IPS DF 19.7 (cell line): ENCODE measurements at places on chromosomes 1 and 21.

DNA sequence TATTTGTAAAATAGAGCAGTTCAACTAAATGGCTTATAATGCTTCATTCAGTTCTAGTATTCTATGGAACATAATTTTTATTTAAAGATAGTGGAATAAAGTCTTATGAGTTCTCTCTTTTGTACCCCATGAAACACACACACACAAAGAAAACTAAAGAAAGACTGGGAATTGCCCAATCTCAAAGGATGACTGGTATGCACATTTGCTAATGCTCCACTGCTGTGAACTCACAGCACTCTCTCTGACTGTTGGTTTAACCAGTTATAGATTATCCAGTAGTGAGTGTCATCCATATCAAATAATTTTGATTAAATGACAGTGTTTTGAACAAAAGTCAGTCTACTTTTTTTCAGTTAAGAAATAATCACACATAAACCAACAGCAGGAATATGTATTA lies 1082.4 kb upstream of the B3GALT2 start:
- no peak for DNase-seq

DNA sequence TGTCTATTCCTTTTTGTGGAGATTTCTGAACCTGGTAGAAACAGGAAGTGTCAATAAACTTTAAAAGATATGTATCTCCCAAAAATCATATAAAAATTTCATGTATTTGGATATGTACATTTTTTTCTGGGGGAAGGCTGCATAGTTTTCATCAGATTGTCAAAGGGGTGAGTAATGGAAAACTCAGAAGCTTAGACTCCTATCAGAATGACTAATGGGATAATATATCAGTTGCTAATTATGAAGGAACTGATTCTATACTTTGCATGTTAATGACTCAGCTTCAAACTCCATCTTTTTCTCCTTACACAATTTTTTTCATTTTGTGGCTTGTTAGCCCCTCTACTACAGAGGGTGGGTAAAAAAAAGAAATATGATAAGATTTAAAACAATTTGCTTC lies 55.9 kb downstream of the GON4L start:
- DNase-seq = no peak

- no peak for DNase-seq
Observed at GRCh38 chr1:112504001-112504660, 4.6 kb upstream of the WNT2B start.

DNA sequence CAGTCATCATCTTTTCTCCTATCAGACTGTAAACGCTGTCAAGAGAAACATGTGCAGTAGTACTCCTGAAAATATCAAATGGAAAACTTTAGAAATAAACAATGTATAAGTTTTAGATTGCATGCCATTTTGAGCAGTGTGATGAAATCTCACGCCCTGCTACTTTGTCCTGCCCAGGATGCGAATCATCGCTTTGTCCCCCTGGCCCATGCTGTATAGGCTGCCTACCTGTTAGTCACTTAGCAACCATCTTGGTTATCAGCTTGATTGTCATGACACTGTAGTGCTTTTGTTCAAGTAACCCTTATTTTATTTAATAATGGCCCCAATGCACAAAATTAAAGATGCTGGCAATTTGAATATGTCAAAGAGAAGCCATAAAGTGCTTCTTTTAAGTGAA lies 363.0 kb downstream of the ZP4 start:
- no peak for DNase-seq

- DNase-seq = no peak
Observed at GRCh38 chr1:201561195-201561564, 22.3 kb downstream of the NAV1 start.

- no peak for DNase-seq
Observed at GRCh38 chr21:43345746-43346409, 81.1 kb downstream of the SIK1 start.

DNA sequence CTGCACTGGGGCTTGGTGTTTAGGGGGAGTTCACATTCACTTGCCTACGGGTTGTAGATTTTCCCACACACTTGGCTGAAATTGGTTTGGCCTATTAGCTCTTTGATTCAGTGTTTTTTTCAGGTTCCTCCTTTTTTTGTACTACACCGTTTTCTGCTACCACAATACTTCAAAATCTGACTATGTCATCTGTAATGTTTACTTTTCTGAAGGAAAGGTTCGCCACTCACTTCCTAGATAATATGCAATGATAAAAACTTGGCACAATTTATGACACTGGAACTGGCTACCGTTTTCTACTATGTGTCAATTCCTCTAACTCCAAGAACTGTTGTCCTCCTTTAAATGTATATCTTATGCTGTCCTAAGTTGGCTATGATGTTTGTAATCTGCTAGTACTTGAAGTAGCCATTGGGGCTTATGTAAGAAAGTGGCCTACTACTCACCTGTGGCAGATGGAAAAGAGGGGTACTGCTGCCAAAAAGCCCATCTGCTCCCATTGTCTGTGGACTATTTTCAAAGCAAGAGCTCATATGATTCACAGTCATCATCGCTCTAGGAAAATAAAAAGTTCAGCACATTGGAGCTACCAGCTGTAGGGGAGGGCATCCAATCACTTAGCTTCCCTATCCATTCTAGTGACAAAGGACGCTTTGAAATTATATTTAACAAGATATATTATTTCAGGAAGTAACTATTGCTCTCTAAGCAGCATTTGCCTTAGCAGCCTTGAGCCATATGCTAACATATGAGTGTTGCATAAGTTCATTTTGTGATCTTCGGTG lies 42.4 kb upstream of the BACH1 start:
- DNase-seq = no peak

GRCh38 chr1:226541631-226542622 lies 6.6 kb upstream of the STUM start:
- no peak for DNase-seq

- DNase-seq = no peak
Observed at GRCh38 chr1:113292603-113293255, 97.6 kb upstream of the MAGI3 start.

- DNase-seq = no peak
Observed at GRCh38 chr1:232247669-232248068, 382.3 kb downstream of the SIPA1L2 start.

- no peak for DNase-seq
Observed at GRCh38 chr1:91555821-91556531, 55.3 kb downstream of the CDC7 start.

DNA sequence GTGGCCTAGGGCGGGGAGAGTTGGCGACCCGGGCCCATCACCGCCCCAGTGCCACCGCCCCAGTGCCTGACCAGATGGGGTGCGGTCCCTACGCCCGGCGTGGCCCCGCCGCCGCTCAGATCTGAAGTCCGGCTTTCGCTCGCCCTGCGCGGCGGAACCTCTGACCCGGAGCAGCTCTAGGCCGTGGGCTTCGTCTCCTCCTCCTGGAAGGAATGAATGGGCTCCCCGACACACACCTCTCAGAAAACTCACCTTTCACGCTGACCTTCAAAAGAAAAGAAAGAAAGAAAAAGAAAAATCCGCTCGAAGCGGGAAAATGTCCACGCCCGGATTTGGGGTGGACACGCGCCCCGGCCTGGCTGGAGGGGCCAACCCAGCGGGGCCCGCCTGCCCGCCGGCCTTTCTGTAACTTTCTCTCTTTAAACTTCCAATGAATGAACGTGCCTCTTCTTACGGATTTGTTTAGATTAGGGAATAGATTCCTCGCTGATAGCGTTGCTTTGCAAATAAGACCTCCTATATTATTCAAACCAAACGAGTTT lies 5.4 kb upstream of the SIM2 start:
- DNase-seq = no peak

GRCh38 chr1:205453466-205453865 lies 2.4 kb downstream of the BLACAT1 start:
- DNase-seq = no peak

GRCh38 chr1:152096931-152097330 lies 8.1 kb upstream of the TCHHL1 start:
- DNase-seq = no peak

- no peak for DNase-seq
Observed at GRCh38 chr1:62487956-62488355, 51.1 kb downstream of the USP1 start.

DNA sequence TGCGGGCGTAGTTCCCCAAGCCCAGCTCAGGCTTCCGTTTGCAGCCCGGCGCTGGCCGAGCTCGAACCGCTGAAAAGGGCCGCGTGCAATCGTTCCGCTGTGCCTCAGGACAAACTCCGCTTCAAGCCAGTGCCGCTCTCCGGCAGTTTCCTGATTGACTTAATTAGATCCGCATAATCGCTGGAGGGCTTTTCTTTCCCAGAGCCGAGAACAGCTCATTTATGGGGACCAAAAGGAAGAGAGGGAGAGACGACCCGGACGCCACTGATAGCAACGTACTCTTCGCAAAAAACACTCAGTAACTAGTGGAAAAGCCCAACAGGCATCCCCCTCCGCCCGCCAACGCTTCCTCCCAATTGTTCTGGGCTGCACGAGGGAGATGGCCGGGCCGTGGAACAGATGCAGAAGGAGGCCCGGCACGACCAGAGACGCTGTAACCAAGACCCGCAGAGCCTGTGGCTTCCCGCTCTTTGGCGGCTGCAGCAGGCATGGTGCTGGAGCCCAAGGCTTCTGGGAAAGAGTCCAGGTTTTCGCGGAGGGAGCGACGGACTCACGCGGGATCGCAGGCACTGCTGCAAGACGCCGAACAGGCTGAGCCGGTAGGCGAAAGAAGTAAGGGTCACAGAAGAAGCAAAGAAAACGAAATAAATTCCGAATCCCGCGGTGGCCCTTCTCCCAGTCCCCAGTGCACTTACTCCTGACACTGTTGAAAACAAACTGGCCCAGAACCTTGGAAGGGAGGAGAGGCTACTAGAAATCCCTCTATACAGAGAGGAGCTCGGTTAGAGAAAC lies 3.6 kb upstream of the FOXD2 start:
- DNase-seq = no peak

DNA sequence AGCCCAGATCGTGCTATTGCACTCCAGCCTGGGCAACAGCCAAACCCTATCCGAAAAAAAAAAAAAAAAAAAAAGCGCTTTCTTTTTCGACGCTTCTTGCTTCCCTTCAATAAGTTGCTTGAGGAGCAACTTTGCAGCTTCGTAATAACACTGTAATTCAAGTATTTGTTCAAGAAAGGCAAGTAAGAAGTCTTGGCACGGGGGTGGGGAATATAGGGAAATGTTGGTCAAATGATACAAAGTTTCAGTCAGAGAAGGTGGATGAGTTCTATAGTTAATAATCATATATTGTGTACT lies 871 bp upstream of the PSMA5 start:
- no peak for DNase-seq

- DNase-seq = no peak
Observed at GRCh38 chr1:17673329-17674072, 81.6 kb upstream of the ACTL8 start.

DNA sequence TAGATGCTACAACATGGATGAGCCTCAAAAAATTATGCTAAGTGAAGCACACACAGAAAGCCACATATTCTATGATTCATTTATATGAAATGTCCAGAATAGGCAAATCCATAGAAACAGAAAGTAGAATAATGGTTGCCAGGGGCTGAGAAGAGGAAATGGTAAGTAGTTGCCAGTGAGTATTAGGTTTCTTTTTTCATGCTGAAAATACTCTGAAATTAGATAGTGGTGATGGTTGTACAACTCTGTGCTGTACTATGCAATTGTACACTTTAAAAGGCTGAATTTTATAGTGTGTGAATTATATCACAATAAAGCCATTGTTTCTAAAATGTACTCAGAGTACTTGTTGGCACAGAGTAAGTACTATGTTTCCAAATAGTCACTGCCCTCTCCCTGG lies 15.5 kb upstream of the GFI1 start:
- DNase-seq = no peak

DNA sequence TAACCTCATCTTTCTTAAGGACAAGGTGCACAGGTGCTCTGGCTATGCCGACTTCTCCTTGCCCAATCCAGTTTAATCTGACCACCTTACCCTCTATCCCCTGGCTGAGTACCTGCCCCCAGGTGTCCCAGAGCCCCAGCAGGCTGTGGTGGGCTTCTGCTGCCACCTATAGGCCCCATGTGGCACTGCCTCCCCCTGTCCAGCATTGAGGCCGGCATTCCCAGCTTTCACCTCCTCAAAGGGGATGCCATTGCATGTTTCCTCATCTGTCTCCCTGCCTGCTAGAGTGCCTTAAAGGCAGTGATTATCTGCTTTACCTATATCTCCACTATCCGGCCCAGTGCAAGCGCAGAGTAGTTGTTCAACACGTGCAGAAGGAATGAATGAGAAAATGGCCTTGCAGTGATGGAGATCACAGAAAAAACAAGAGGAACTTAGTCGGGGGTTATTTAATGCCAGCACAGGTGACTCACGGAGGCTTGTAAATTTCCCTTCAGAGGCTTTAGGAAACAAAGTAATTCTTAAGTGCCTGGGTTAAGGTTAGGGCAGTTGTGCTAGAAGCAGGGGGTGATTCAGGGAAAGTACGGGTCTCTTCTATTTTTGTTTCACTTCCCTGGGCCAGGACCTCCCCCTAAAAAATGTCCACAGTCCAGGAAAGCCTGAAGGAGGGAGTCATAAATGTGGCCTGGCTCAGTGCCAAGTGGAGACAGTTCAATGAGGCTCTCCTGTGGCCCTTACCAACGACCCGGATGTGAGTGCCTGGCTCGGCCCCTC lies 131.8 kb upstream of the NGF start:
- DNase-seq = peak; percentile 48

GRCh38 chr1:116472431-116472961 lies 98.3 kb downstream of the CD58 start:
- no peak for DNase-seq

DNA sequence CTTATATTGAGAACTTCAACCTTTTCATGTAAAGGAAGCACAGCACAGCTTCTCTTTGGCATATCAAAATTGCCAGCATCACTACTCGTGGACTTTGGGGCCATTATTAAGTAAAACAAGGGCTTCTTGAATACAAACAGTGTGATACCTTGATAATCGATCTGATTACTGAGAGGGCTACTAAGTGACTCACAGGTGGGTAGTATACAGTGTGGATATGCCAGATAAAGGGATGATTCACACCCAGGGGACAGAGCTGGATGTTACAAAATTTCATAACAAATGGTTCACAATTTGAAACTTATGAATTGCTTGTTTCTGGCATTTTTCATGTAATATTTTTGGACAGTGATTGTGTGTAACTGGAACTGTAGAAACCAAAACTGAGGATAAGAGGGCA lies 15.4 kb downstream of the HDAC1 start:
- DNase-seq = no peak

- no peak for DNase-seq
Observed at GRCh38 chr1:33886496-33886895, 22.6 kb downstream of the HMGB4 start.

GRCh38 chr21:44492567-44493385 lies 37.5 kb downstream of the LRRC3 start:
- DNase-seq = no peak

- peak; percentile 74 for DNase-seq
Observed at GRCh38 chr1:175887981-175888428, 144.6 kb upstream of the TNR start.

DNA sequence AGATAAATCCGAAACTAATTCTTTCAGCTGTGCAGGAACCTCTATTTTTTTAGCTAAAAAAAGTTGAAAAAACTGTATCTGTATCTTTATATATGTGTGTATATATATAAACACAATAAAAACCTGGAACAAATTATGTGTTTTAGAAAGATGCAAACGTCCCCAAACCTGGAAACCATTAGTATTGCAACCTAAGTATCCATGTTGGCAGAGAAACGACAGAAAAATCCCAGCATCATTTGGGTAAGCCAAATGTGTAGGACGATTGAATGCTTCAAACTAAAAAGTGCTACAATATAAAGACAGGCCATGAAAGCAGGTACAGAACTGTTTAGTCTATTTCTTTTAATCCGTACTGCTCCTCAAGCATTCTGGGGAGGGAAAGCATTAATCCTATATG lies 87.9 kb downstream of the AHCTF1 start:
- DNase-seq = no peak

GRCh38 chr1:166975361-166976129 lies at the start of gene ILDR2:
TSS of gene ILDR2 (minus strand) at chr1:166975540. CDS start at chr1:166975268, 272 bp downstream.
- no peak for DNase-seq
